ENCODE measurements at places on chromosomes 11 and 22. TPM values are rescaled to one million over a fixed set of nuclear protein-coding genes. Genes with fewer than 3 reads are reported as not detected.

CCDC87 gene
- total RNA-seq: 0.15 TPM

GSTT2B gene
- total RNA-seq: 4.3 TPM

ZP1 gene
- total RNA-seq: 0.73 TPM

KCTD14 gene
- total RNA-seq: 7.9 TPM

SCARF2 gene
- 5.3 TPM for total RNA-seq

OR6A2 gene
- 1.2 TPM for total RNA-seq

YAP1 gene
- 184 TPM for total RNA-seq

DSCAML1 gene
- 0.64 TPM for total RNA-seq

DNA sequence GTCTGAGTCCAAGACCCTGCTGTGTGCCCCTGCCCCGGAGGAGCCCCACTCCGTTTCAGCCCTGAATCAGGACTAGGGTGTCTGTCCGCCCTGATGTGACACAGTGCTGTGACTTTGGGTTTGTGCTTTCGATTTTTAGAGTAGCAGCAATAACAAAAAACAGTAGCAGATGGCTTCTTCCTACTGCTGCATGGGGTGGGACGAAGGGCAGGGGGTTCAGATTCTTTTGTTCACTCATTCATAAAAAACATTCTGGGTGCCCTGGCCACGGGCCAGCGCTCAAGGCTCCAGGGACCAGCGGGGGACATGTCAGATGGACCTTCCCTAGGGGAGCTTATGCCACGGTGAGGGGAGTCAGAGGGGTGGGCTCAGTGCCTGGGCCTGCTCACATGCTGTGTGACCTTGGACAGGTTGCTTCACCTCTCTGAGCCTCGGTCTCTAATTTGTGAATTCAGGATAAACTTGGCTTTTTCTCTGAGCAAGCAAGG is 24.6 kb upstream of the PRR5 start:
- DNase-seq: no peak

DNA sequence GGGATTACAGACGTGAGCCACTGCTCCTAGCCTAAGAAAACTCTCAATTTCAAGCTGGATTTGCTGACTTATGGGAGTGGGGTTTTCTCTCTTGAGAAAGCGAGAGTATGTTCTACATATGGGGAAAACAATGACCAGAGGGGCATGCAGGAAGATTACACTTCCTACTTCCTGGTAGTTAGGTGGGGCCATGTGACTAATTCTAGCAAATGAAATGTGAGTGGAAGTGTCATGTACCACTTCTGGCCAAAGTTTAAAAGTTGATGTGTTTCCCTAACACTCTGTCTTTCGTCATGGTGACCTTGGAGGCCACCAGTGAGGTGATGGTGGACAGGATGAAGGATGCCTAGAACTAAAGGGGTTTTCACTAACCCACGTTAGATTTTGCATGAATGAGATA is 50.5 kb downstream of the PARVG start:
- no peak for DNase-seq

- no peak for DNase-seq
These were observed 618.7 kb upstream of the CADM1 start for GRCh38 chr11:116122697-116123472.

DNA sequence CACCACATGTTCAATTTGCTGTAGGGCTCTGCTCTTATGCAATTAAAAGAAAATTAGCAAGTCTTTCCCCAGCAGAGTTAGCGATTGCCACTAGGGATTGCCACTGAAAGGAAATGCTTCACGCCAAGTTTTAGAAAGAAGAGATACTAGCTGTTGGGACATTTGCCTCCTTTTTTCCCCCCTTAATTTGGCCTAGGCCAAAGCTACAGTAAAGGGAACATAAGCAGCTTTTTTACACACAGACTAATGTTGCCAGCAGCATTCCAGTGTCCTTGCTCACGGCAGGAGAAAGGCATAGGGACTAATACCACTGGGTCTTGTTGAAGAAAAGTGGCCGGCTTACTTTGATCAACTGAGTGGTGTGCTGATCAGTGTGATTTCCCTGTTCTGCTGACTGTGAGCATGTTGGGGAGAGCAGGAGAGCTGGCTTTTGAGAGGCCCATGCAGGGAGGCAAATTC is 71.2 kb downstream of the PHF21A start:
- DNase-seq: no peak

GRCh38 chr11:66448523-66448922 is 9.9 kb upstream of the MRPL11 start:
- DNase-seq: no peak

DNA sequence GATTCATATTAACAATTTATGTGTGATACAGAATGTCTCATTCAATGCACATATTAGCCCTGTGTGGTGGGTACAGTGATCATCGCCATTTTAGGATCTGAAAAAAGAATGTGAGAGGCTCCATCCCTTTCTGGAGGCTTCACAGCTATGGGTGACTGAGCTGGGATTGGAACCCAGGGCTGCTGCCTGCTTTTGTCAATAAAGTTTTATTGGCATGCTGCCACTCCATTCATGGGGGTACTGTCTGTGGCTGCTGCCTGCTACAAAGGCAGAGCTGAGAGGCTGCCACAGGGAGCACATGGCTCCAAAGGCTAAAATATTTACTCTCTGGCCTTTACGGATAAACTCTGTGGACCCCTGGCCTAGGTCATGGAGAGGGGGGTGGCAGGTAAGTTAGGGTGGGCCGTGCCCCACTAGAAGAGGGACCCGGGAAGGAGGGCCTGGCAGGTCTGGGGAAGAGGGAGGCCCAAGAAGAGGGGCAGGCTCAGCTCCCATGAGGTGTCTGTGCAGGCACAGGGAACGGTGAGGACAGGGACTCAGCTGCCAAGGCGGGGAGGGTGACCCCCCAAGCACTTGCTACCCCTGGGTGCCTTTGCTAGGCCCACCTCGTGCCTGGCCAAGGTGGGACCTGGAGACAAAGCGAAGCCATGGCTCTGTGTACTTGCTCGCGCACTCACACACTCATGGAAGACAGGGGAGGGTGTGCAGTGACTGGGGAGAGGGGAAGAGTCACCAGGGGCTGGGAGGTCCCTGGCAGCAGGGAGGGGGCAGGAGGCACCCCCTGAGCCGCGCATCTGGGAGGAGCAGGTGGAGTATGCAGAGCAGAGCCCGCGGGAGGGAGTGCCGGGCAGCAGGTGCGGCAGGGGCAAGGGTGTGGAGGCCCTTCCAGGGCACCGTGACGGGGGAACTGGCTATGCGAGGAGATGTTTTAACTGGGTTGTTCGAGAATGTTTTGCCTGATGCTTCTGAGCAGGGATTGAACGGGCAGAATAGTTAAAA is 335.3 kb downstream of the CTTN start:
- no peak for DNase-seq

DNA sequence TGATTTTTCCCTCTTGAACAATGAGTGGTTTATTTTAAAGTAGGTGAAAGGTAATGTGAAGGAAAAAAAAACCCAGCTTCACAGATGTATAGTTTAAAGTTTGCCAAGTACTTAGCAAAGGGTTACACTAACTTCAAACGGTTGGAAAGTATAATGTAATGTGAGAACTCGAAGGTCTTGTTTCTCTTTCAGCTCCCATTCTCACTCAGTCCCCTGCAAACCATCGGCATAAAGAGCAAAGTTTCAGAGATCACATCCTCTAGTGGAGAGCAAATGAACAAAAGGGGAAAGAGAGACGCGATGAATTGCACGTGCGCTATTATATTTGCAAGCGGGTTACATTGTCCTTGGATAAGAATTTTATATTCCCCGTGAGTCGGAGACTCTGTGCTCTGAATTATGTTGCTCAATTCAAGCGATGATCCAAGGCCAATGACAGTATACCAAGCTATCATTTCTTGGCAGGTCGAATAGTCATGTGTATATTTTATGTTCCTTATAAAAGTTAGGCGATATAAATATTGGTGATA is 37.6 kb upstream of the BIRC3 start:
- no peak for DNase-seq

DNA sequence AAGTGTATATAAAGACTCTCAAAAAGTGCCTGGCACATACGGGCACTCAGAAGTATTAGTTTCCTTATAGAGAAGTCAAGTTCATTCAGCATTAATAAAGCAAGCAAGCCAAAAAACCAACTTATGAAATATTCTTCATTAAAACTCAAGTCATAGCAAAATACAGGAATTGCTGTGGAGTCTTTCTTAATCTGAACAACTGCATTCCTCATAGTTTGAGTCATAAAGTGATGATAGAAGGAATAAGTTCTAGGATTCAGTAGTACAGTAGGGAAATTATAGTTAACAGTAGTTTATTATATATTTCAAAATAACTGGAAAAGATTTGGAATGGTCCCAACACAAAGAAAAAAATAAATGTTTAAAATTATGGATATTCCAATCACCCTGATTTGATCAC is 200.3 kb downstream of the C11orf91 start:
- no peak for DNase-seq

- no peak for DNase-seq
These were observed 1698.3 kb upstream of the RAG2 start for GRCh38 chr11:38296211-38296776.

DNA sequence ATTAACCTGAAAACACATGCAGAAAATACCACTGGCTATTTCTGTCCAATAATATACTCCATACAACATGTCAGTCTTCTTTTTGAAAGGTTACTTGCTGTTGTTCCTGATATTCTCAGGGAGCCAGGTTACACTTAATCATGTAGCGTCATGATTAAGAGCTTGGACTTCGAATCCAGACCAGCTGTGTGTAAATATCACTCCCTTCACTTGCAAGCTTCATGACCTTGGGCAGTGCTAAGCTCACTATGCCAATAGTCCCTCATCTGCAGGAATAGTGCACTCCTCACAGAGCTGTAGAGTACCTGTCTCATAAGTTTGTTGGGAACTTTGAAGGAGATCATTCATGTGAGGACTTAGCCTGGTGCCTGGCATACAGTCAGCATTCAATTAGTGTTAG is 1.9 kb downstream of the HTR3B start:
- DNase-seq: no peak

DNA sequence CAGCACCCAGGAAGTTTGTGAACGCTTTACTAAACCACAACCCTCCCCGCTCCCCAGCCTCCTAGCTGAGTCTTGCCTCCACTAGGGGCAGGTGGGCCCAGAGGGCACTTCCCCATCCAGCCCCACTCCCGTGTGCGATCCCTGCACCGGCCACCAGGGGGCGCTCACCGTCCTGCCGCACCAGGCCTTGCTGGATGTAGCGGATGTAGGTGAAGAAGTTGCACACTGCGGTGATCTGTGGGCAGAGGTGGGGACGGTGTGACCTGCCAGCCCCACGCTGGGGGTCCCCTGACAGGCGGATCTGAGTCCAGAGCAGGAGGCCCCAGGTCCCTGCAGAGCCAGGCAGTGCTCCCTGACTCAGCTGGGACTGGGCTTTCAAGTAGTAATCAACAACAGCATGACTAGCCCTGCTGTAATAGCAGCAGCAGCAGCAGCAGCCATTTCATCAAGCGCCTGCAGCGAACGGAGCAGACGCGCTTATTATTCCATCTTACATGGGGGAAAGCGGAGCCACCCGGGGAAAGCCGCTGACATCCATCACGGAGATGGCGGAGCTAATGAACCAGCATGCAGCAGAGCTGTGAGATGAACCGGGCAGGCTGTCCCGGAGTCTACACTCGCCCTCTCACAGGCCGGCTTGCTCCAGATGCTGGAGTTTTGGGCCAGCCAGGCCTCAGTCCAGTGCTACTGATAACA is 7.9 kb upstream of the FADS3 start:
- DNase-seq: peak; percentile 62

- DNase-seq: no peak
These were observed 689.7 kb downstream of the TBC1D22A start for GRCh38 chr22:47452184-47452583.

- no peak for DNase-seq
These were observed 262.2 kb upstream of the UBASH3B start for GRCh38 chr11:122393209-122393860.

GRCh38 chr11:69131644-69132300 is 24.0 kb upstream of the SMIM38 start:
- DNase-seq: peak; percentile 77

- no peak for DNase-seq
These were observed 22.0 kb downstream of the TRAF6 start for GRCh38 chr11:36488096-36488495.

- no peak for DNase-seq
These were observed 68.5 kb downstream of the GDPD4 start for GRCh38 chr11:77233011-77233410.

- DNase-seq: no peak
These were observed 3.1 kb downstream of the TP53AIP1 start for GRCh38 chr11:128939591-128939990.

DNA sequence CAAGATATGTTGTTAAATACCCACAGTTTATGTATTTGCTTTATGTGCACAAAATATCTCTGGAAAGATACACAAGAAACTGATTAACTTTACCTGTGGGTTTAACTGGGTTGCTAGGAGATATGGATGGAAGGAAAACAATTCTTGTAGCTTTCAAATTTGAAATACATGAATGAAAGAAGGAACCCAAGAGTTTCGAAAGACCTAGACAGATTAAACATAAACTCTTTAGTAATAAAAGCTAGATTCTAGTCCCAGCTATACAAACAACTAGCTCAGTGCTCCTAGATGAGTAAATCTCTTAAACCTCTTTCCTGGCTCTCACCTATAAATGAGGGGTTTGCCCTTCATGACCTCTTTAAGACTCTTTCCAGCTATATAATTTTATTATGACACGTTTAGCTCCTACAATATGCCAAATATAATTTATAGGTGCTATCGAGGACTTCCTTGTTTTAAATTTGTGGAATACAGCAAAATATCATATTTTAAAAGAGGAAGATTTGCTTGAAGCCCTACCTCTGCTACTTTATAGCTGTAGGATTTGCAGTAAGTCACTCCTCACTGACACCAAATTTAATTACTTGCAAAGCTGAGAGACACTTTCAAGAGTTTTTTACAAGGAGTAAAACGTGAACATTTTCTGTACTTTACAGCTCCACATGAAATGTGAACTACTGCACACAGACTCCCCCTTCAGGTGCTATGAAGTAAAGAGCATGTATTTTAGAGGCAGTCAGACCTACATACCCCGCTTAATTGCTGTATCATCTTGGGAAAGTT is 50.7 kb downstream of the RRAS2 start:
- no peak for DNase-seq

GRCh38 chr11:128503245-128503991 is 83.9 kb downstream of the ETS1 start:
- DNase-seq: no peak

DNA sequence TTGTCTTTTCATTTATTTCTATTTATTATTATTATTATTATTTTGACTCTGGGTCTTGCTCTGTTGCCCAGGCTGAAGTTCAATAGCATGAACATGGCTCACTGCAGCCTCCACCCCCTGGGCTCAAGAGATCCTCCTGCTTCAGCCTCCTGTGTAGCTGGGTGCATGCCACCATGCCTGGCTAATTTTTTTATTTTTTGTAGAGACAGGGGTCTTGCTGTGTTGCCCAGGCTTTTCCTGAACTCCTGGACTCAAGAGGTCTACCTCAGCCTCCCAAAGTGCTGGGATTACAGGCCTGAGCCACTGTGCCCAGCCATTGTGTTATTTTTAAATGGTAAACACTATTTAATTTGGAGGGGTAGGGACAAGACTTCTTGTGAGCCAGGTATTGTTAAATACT is 23.3 kb upstream of the RRM1 start:
- no peak for DNase-seq

DNA sequence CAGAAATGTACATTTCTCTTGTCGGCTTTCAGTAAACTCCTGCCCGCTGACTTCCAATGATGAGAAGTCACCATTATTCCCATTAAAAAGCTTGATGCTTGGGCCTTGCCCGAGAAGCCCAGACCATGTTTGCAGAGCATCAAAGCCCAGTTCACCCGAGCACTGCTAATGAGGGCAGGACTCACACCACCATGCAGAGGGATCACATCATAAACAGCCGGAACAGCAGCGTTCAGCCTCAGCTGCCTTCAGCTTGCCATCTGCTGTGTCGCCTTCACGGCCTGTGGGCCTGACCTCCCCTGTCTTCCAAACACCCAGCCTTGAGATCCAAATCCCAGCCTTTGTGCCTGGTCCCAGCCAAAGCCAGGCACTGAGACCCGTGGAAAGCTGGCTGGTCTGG is 105.4 kb upstream of the CSNK2A3 start:
- DNase-seq: no peak

Measured in breast epithelium (tissue), 4 donors.